ENCODE measurements at places on chromosomes 2 and 18. TPM values are rescaled to one million over a fixed set of nuclear protein-coding genes. Genes with fewer than 3 reads are reported as not detected.

GATA6 gene
- total RNA-seq = 29.9 TPM

RDH14 gene
- total RNA-seq = 19.6 TPM

TRIM43 gene
- total RNA-seq = not detected

INPP5D gene
- total RNA-seq = 15.3 TPM

FEV gene
- not detected for total RNA-seq

DNA sequence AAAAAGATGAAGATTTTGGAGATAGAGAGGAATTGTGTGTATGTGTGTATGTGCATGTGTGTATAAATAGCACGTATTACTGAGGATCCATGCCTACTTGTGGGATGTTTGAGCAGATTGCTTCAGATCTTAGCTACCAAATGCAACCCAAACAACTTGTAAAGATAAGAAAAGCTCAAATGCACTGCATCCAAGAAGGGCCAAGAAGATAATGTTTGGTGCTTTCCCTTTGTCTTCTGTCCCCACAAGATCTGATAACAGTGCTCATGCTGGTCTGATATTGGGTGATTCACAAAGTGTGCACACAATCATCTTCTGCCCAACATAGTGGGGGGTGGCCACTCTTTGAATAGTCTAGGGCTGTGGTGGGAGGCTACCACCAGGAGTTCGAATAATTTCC is 284.8 kb upstream of the CYRIA start:
- H3K4me1 ChIP-seq = no peaks in the 10 kb centered on the region
- H3K4me3 ChIP-seq = no peak overlapping the region
- H3K36me3 ChIP-seq = no peaks in the 10 kb centered on the region
- DNase-seq = no peak
- H3K27me3 ChIP-seq = no peaks in the 10 kb centered on the region
- H3K27ac ChIP-seq = no peak overlapping the region

- H3K36me3 ChIP-seq = no peaks in the 10 kb centered on the region
- no peak for DNase-seq
- H3K4me3 ChIP-seq = no peak overlapping the region
- peaks cover 1% of the 10 kb centered on the region for H3K4me1 ChIP-seq
- H3K27me3 ChIP-seq = no peaks in the 10 kb centered on the region
These were observed 272.5 kb downstream of the PHLPP1 start for GRCh38 chr18:62987859-62988258.

- no peaks in the 10 kb centered on the region for H3K36me3 ChIP-seq
- DNase-seq = no peak
- no peaks in the 10 kb centered on the region for H3K27me3 ChIP-seq
- H3K27ac ChIP-seq = no peak overlapping the region
- H3K4me1 ChIP-seq = no peaks in the 10 kb centered on the region
- no peak overlapping the region for H3K4me3 ChIP-seq
These were observed 449.1 kb downstream of the TNS1 start for GRCh38 chr2:217553679-217554078.

DNA sequence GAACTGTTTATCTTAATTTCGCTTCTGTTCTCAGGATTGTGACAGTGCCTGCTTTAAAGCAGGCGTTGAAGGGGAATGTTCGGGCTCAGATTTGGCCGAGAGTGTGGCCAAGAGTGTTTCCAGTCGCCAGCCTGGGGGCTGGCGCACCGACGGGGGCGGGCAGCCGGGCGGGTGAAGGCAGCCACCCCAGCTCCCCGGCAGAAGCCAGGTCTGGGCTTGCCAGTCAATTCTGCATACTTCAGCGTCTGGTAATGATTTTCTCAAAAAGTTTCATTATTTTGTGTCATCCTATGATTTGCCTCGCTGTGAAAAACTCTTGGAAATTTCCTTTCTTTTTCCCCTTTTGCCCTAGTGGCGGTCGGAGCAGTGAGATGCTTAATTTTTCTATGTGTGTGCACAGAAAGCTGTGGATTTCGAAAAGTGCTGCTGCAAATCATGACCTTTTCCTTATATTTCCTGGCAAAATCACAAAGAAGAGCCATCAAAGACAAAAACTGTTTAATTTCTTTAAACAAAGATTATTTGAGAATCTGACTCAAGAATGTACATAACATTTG is 856 bp downstream of the FAM228A start:
- H3K27ac ChIP-seq = no peak overlapping the region
- DNase-seq = no peak
- no peaks in the 10 kb centered on the region for H3K4me1 ChIP-seq
- H3K27me3 ChIP-seq = peaks cover 7% of the 10 kb centered on the region
- peak overlapping the region; percentile 12 for H3K4me3 ChIP-seq

DNA sequence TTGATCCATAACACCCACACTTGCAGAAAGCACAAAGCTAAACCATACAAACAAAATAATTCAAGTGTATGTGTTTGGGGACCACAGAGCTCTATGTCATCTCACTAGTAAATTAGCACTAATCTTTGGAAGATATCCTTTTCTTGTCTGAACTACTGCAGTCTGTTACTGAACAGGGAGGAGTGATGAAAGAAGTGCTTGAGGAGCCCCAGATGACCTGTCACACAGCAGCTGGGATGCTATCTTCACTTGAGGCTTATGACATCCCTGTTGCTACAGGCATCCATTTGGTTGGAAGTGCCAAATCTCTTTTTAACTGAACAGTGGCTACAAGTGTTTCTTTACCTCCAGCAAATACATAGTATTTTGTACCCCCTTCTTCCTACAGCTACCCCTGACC is 386.3 kb upstream of the CHAC2 start:
- no peaks in the 10 kb centered on the region for H3K4me1 ChIP-seq
- H3K4me3 ChIP-seq = no peak overlapping the region
- no peaks in the 10 kb centered on the region for H3K27me3 ChIP-seq
- H3K36me3 ChIP-seq = no peaks in the 10 kb centered on the region
- no peak for DNase-seq
- no peak overlapping the region for H3K27ac ChIP-seq

- no peaks in the 10 kb centered on the region for H3K27me3 ChIP-seq
- no peaks in the 10 kb centered on the region for H3K4me1 ChIP-seq
- H3K27ac ChIP-seq = no peak overlapping the region
- no peaks in the 10 kb centered on the region for H3K36me3 ChIP-seq
These were observed 54.6 kb downstream of the MERTK start for GRCh38 chr2:111952871-111953452.

- peak overlapping the region; percentile 14 for H3K27ac ChIP-seq
- H3K4me3 ChIP-seq = no peak overlapping the region
- no peaks in the 10 kb centered on the region for H3K27me3 ChIP-seq
- peaks cover 5% of the 10 kb centered on the region for H3K4me1 ChIP-seq
These were observed 25.8 kb downstream of the CASP10 start for GRCh38 chr2:201208563-201209252.

DNA sequence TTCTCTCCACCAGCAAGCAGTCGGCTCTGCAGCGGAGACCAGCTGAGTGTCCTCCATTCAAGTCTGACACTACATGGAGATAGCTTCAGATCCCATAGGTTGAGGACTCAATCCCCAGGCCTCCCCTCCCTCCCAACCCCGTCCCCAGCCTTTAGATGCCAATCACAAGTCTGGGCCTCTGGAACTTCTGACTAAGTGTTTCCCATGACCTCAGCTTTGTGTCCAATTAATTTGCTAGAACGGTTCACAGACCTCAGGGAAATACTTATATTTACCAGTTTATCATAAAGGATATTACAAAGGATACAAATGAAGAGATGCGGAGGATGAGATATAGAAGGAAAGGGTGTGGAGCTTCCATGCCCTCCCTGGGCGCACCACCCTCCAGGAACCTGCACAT is 77.4 kb downstream of the MERTK start:
- no peak for DNase-seq
- no peak overlapping the region for H3K27ac ChIP-seq
- H3K27me3 ChIP-seq = no peaks in the 10 kb centered on the region
- H3K36me3 ChIP-seq = no peaks in the 10 kb centered on the region
- H3K4me1 ChIP-seq = peaks cover 8% of the 10 kb centered on the region
- no peak overlapping the region for H3K4me3 ChIP-seq

Data from left lung (tissue), 14 donors.